ENCODE measurements at places on chromosomes 1 and 21.
A peak's percentile ranks its signal among the peaks of the same experiment; 100 is the strongest.

- no peak for DNase-seq
Measured at GRCh38 chr1:7384679-7385078, 386.4 kb upstream of the VAMP3 start.

- DNase-seq = no peak
Measured at GRCh38 chr21:33655588-33656221, 13.4 kb downstream of the ITSN1 start.

- DNase-seq = no peak
Measured at GRCh38 chr1:166933633-166934032, 41.7 kb downstream of the ILDR2 start.

- no peak for DNase-seq
Measured at GRCh38 chr1:202113690-202114300, 8.9 kb upstream of the GPR37L1 start.

DNA sequence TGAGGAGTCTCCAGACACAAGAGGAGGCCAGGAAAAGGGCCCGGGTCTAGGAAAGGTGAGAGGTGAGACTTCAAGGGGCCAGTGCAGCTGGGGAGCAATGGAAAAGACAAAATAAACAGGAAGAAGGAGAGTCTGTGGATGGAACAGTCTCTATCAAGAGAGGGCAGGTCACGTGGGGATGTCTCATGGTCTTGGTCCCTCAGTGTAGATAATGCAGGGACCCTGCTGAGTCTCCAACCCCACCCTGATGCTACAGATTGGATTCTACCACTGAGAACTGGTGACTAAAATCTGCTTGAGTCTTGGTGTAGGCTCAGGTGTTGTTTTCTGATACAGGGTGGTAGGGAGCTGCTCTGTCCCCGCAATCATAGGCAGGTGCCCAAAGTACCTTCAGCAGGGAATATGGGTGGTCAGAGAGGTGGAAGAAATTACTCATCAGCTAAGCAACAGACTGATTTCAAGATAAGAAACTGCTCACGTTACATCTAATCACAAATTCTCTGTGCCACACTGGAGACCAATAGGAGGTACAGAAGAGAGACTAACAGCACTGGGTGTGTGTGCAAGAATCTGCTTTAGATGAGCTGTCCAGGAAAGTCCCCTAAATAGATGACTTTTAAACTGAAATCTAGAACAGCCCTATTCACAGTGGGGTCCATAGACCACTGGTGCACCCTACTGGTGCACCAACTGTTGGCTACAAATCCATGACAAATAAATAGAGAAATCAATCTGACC is 101.5 kb upstream of the TLR5 start:
- no peak for DNase-seq

DNA sequence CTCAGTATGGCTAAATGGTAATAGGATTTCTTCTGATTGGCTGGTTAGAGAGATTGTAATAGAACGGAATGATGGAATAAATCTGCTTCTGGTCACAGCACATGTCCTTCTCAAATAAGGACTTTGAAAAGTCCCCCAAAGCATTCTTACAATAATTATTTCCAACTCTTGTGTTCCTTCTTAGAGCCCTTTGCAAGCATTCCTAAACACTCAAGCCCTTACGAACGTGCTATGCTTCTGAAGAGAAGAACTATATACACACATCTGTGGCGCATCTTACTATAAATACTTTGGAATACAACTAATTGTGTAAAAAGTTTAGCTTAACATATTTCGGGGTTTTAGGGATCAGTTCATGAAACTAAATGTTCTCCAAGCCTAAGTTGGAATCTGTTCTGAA is 25.6 kb downstream of the CLIC4 start:
- no peak for DNase-seq

DNA sequence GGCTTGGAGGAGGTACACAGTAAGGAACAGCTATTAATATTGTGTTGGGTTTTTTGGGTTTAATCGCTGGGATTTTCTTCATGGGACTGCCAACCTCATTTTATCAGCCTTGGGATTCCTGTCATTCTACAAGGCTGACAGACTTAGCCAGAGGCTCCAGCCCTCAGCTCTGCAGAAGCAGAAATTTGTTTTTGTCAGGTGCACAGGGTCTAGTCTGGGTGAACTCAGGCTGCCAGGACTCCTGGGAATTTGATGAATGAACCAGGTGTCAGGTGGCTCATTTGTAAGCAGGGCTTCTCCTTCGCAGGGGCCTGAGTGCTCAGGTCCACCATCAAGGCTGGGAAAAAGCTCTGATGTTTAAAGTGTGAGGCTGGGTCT is 11.5 kb upstream of the ZNF362 start:
- DNase-seq = no peak

- no peak for DNase-seq
Measured at GRCh38 chr1:208043691-208044181, 132.8 kb upstream of the CD34 start.

DNA sequence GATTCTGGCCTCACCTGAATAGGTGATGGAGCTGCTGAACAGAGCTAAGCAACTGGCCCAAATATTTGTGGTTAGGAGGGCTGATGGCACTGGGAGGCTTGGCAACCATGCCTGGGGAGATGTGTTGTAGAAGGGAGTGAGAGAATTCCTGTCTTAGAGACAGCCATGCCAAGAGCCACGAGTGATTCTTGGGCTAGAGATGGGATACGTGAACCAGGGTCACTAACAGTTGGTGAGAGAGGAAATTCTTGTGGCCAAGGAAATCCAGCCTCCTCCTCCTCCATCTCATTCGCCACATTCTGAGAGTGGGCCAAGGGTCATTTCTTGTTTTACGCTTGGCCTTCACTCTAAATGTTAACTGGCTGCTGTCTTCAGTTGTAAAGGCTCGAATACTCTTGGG is 46.3 kb downstream of the NGF start:
- DNase-seq = no peak

DNA sequence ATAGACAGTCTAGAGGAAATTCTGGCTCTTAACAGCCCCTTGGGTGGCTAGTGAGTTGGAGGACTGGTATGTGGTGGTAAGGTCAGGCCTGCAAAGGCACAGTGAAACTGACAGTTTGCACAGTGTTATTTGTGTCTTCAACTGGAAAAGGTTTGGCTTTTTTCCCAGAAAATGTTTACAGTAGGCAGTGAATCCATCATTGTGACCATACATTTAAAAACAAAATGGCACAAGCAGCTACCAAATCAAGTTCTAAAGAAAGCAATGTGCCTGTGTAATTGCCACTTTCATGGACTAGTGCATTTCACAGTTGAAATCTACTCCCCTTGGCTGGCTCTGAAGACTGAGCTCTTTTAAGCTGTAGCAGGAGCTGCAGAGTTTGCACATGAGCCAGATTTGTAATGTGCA is 24.8 kb downstream of the ATPAF1 start:
- DNase-seq = no peak

DNA sequence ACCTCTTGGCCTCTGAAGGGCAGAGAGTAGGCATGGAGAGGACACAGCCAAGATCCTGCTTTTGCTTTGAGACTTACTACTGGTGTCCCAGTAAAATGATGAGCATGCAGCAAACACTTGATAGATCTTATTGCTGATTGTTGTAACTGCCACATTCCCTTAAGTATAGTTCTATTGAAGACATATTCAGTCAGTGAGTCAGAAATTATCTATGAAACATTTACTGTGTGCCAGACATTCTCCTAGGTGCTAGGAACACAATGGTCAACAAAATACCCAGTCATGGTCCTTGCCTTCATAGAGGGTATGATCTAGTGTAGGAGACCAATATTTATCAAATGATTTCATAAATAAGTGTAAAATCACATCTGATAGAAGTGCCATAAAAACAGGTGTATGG is 13.6 kb downstream of the STYXL2 start:
- no peak for DNase-seq

DNA sequence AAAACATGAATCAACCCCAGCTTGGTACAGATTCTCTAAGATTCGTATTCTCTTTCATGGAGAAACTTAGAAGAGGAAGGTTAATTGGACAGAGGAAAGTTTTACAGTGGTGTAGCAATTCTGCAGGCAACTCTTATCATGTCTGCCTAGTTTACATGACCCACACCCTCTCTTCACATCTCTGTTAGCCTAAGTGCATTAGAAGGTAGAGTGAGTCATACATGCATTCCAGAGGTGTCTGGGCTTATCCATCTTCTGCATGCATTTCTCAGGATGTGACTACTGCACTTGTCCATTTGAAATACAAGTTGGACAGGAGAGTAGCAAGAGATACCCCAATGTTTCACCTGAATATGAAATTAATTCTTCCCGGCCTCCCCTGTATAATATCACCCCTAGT is 578.4 kb upstream of the NCAM2 start:
- no peak for DNase-seq

DNA sequence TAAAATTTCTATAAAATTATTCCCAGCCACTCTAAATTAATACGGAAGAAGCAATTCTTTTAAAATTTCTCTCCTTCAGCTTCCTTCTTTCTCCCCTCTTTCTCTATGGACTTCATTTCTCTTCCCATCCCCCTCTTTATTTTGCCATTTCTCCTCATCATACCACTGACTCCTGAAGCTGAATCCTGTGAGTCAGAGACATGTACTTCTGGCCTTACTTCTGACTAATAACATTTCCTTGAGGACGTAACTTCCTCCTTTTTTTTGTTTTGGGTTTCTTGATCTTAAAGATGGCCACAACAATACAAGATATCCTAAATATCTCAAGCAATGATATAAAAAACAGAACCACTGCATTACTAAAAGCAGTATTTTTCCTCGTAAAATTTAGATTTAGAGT is 63.6 kb upstream of the DENND1B start:
- no peak for DNase-seq

GRCh38 chr1:81340239-81340638 is 460.5 kb upstream of the ADGRL2 start:
- no peak for DNase-seq

GRCh38 chr1:84959294-84959693 is 37.6 kb downstream of the MCOLN2 start:
- no peak for DNase-seq

DNA sequence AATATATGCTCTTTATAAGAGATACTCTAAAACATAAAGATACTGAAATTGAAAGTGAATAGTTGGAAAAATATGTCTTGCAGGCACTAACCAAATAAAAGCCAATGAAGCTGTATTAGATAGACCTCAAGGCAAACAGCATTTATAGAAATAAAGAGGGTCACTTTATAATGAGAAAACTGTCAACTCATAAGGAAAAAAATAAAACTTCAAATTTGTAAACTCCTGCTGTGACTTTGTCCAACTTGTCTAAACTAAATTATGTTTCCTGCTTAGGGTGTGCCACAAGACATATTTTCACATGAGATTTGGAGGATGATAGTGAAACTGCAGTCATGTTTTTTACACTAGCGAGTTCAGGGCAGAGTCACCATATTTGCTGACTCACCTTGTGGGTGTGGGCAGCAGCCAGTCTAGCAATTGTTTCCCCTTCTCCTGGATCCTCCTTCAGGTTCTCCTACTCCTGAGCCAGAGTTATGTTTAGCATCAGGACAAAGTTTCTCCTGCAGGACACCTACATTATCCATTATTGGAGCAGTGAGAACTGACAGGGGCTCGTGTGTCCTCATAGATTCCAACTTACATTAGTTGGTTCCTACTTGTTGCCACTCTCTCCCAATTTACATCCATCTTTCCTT is 43.8 kb downstream of the CD53 start:
- DNase-seq = no peak

GRCh38 chr1:238642231-238642630 is 744.1 kb upstream of the CHRM3 start:
- DNase-seq = no peak

GRCh38 chr1:116498789-116499628 is 71.8 kb downstream of the CD58 start:
- DNase-seq = peak; percentile 53

DNA sequence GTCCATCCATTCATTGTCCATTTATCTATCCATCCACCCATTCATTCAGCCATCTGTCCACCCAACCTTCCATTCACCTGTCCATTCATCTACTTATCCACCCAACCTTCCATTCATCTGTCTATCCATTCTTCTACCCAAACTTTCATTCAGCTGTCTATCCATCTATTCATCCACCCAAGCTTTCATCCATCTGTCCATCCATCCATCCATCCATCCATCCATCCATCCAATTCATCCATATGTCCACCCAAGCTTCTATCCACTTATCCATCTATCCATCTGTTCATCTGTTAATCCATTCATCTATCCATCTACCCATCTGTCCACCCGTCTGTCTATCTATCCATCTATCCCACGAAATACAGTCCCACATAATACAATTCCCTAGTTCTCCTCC is 21.6 kb upstream of the MAN1C1 start:
- no peak for DNase-seq

GRCh38 chr1:211259638-211260126 is 516 bp downstream of the RCOR3 start:
- DNase-seq = no peak

DNA sequence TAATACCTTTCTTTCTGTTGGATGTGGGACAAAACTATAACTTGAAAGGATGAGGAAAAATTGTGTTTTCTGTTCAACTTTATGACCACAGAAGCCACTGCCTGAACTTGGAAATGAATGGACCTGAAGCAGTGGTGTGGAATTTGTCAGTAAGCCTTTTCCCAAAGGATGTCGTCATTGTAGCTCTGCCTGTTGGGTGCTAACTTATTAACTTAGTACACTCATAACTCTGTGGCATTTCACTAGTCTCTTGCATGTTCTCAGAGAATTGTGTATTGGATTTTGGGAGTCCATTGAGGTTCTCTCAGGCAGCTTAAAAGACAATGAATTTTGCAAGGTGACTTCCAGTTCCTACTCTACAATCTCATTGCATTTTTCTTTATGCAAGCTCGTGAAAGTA is 49.6 kb downstream of the KCNK2 start:
- DNase-seq = no peak

- no peak for DNase-seq
Measured at GRCh38 chr1:109025694-109026093, 16.2 kb downstream of the WDR47 start.

DNA sequence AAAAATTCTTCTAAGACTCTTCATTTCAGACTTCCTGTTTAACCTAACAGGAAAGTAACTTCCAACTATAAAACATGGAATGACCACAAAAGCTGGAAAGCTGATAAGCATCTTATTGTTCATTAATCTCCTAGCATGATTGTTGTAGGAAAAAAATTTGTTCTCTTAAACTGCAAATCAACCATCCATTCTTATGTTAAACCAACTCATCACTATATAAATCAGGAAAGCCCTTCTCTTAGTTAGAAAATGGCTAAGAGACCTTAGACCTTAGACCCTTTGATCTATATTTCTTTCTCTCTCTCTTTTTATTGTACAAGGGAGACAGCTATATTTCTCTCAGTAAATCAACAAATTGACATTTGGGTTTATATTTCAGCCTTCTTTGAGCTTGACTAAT is 101.4 kb downstream of the UBE2U start:
- no peak for DNase-seq

DNA sequence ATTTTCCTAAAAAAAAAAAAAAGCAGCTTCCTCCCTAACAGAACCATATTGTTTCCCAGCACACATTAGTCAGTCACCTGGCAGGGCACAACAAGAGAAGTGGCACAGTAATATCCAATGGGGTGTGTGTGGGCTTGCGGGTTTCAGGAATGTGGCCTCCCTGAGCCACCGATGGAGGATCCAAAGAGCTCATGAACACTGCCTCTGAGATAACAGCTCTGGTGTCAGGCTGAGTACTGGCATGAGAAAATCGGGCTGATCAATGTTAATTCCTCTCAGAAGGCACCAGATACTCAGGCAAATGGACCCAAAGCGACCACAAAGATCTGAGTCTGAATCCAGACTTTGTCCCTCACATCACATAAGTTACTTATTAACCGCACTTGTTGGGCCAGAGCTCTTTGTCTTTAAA is 2.2 kb upstream of the LYPD8 start:
- no peak for DNase-seq

- DNase-seq = no peak
Measured at GRCh38 chr1:9167638-9168037, 38.7 kb upstream of the GPR157 start.

Data from D721Med (cell line).